Activated CD4-positive, alpha-beta T cell treated with anti-CD3 and anti-CD28 coated beads for 48 hours (primary cell): ENCODE measurements at places on chromosomes 5 and 9.
A peak's percentile ranks its signal among the peaks of the same experiment; 100 is the strongest.

DNA sequence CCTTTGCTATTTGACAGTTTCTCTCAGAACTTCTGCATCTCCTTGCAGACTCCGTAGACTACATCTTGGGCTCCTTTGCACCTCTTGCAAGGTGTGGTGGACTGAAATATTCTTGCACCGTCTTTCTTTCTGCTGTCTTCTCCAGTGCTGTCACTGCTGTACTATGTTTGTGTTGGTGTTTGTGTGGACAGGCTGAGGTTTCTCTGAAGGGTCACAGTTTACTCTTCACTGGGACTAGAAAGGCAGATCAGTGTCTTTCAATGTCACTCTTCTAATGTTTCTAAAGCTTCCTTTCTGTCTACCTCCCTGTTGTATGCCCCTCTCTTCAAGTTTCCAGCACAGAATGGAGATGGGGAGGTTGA lies 410.0 kb upstream of the CD180 start:
- no peak for DNase-seq

DNA sequence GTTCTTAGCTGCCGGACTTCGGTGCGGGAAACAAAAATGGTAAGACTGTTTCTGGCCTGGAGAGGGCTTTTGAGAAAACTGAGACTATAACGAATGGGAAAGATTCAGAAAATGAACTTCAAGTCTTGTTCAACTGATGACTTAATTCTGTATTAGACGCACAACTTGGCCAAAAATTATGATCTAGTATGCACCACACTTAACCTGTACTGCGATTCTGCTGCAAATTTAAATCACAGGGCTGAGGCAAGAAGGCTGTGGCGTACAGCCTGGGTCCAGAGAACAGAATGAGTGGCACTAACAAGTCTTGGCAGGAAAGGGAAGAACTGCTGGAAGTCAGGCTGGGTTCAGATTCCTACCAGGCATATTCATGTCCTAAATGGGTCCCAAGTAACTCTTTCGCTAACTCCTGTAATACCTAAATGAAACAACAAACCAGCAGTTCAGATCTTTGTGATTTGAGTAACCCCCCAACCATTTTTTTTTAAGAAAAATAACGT lies 781 bp upstream of the COL23A1 start:
- no peak for DNase-seq

- no peak for DNase-seq
Measured at GRCh38 chr9:17521100-17521855, 57.6 kb upstream of the SH3GL2 start.

DNA sequence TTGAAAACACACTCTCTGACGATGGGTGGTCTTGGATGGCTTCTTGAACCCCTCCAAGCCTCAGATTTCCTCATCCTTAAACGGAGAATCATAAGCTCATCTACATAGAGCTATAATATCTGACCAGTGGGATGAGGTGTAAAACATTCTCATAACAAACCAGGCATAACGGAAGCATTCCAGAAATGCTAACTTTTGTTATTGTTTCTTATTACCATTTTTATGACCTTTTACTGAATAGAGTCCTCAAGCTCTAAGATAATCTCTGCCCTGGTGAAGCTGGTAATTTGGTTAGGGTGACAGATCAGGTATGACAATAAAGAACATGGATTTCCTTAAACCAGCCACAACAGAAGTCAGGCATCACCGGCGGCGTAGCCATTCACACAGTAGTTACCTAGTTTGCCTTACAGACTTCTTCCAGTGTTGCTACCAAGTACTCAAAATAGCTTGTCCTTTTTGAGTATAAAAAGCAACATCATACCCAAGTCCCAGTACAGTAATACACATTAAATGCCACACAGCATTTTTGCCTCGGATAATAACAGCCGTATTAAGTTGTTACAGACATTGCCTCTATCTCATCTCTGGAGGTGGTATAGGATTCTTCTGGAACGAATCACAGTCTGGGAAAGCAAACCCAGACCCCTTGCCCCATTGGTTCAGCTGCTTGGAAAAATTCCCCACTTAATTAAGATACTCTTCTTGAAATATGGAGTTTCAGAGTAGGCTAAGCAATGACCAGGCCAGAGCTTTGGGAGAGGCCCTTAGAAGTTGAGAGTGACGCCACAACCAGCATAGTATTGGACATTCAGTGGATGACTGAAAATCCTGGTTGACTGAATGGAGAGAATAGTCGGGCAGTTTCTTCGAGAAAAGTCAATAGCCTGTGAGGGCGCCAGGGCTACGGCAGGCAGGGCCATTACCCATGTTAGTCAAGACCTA lies 252.5 kb downstream of the SLIT3 start:
- DNase-seq: no peak

DNA sequence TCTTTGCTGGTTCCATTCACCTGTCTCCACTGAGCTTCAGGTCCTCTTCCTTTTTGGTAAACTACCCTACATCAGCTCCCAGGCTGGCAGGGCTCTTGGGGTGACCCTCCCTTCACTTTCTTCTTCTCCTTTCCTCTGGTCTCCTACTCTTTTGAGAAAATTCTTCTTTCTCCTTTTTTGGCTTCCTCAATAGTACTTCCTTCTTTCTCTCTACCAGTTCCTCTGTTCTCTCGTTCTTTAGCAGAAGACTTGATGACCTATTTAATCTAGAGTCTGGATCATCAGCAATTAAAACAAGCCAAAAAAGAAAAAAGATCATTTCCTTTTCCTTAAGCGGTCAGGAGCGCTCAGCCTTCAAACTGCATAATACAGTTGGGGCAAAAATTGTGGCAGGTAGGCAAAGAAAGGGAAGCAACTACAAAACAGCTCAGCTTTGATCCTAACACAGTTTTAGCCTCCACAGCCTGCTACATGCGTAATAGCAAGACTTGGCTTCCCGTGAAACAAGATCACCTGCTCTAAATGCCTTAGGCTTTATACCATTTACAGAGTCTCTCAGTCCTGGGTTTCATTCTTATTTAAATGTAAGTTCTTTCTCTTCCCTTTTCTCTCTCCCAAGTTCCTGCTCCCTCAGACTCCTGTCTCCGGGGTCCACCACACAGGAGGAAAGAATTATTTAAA lies 14.0 kb upstream of the GSN start:
- no peak for DNase-seq

DNA sequence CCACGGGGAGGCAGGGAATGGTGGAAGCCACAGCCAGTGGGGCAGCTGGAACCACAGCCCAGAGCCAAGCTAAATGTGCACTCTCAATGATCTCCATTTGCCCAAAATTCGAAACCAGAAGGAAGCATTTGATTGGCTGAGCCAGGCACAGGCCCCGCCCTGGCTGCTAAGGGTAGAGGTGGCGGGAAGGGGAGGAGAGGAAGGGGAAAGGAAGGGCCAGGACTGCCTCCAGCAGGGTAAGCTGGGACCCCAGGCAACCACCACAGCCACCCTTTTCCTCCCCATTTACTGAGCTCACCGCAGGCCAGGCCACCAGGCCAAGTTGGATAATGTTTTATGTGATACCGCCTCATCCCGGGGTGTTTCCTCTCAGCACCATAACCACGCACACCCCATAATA lies 100.3 kb upstream of the RAPGEF1 start:
- DNase-seq: peak; percentile 16

GRCh38 chr5:69527128-69527770 lies 32.7 kb upstream of the GTF2H2C start:
- no peak for DNase-seq

DNA sequence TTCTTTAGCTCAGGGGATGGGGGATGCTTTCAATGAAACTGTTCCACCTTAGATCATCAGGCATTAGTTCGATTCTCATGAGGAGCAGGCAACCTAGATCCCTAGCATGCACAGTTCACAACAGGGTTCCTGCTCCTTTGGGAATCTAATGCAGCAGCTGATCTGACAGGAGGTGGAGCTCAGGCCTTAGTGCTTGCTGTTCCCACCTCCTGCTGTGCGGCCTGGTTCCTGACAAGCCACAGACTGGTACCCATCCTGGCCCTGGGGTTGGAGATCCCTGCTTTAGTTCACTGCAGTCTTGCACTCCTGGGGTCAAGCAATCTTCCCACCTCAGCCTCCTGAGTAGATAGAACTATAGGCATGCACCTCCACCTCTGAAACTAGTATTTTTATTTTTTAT lies 1369.8 kb upstream of the NUDT12 start:
- DNase-seq: no peak

GRCh38 chr9:83013867-83014605 lies 48.9 kb downstream of the RASEF start:
- no peak for DNase-seq

GRCh38 chr9:87813119-87813463 lies 69.6 kb upstream of the SPATA31E1 start:
- DNase-seq: no peak

DNA sequence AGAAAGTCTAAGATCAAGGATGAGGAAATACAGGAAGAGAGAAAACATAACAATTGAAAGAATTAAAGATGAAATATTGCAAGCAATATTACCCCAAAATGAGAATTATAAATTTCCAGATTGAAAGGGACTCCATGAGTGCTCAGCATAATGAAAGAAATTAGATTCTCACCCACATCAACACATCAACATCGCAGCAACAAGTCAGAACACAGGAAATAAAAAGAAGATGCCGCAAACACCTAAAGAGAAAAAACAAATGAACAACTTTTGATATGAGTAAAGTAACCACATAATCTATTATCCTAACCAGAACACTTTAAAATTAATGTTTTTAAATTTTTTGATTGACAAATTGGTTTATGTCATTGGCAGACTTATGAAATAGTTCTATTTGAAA lies 318.3 kb upstream of the PTGER4 start:
- no peak for DNase-seq

- DNase-seq: no peak
Measured at GRCh38 chr9:83041771-83042170, 21.2 kb downstream of the RASEF start.

DNA sequence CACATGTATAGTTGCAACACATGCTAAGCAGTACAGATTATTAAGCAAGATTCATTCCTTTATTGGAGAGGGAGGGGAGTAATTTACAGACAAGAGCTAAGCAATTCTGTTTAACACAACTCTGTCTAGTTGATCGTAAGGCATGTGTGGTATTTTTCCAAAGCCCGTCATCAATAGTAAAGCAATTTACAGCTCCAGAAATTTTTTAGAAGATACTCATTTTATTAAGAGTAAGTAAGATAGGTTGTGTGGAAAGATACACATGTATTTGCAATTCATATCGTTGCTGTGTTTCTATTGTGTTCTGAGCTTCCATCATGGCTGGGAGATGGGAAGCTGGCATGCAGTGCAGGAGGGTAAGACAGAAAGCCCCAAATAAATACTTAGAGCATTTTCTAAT lies 289.2 kb upstream of the TMEM161B start:
- DNase-seq: no peak

GRCh38 chr5:561408-561807 lies 37.2 kb upstream of the SLC9A3 start:
- DNase-seq: no peak

GRCh38 chr5:75612226-75612569 lies 945 bp downstream of the ANKDD1B start:
- DNase-seq: no peak

DNA sequence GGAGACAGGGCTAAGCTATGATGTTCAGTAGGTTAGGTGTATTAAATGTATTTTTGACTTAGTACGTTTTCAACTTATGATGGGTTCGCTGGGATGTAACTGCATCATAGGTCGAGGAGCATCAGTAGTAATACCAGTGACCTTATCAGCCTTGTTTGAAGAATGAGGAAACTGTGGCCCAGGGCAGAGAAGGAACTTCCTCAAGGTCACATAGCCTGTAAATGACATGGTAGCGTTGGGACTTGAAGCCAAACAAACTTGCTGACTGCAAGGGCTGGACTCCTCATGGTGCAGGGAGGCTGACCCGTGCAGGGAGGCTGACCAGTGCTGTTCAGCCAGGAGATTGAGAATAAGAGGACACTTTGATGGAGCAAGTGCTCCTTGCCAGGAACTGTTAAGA lies 21.3 kb upstream of the PTPN3 start:
- DNase-seq: no peak

- no peak for DNase-seq
Measured at GRCh38 chr9:76598981-76599380, 140.0 kb downstream of the GCNT1 start.

GRCh38 chr5:111585291-111585690 lies 73.0 kb upstream of the STARD4 start:
- DNase-seq: no peak

- no peak for DNase-seq
Measured at GRCh38 chr9:87527211-87527916, 29.7 kb downstream of the DAPK1 start.

DNA sequence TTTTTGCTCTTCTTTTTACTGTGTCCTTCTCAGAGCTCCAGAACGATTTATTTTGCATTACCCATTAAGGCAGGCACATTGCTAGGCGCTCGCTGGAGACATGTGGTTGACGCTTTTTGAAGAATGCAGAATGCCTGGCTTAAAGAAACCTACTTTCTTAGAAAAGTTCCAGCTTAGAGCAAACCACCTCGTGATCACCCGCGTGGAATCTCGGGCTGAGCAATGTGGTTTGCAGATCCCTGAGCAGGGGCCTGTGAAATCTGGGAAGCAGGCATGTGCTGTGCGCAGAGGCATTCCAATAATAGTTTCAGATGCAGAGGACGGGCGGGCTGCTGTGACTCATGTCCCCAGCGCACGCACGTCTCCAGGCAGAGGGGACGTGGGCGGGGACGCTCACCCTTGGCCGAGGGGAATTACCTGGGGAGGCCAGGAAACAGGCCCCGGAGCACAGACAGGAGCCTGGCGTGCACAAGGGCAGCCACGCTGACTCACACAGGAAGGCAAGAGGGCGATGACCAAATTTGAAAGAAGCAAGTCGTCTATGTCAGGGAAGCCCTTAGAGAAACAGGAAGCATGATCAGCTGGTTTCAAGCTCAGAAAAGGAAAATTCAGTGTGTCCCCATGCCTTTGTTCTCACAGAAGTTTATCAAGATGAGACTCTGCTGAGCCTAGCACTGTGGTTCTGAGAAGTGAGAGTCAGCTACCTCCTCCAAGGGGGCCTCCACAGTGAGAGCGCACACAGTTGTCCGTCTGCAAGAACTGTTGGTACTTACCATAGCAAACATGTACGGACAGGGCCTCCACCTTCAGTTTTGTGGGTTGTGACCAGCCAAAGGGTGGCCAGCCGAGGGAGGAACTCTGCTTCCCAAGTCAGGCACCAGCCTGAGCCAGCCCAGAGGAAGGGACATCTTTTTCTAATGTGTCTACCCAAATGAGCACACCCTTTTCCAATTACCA lies 218.6 kb downstream of the PIK3R1 start:
- peak; percentile 97 for DNase-seq

GRCh38 chr9:32306006-32306405 lies 78.4 kb upstream of the ACO1 start:
- DNase-seq: no peak
